ENCODE measurements at places on chromosomes 6 and 20. TPM values are rescaled to one million over a fixed set of nuclear protein-coding genes. Genes with fewer than 3 reads are reported as not detected.

ZNF292 gene
- total RNA-seq: 2.7 TPM

PSORS1C1 gene
- 3.7 TPM for total RNA-seq

SLC17A3 gene
- 0.87 TPM for total RNA-seq

PRL gene
- total RNA-seq: not detected

HLA-DRB1 gene
- total RNA-seq: not detected

PKIB gene
- 0.54 TPM for total RNA-seq

TFEB gene
- 6.8 TPM for total RNA-seq

LHFPL5 gene
- total RNA-seq: not detected

MUC21 gene
- total RNA-seq: not detected

C20orf141 gene
- not detected for total RNA-seq

BTN3A1 gene
- 2.7 TPM for total RNA-seq

SEMG1 gene
- total RNA-seq: not detected
